ENCODE measurements at places on chromosomes 4 and X.

- DNase-seq: no peak
These were observed 422.6 kb upstream of the DIPK2B start for GRCh38 chrX:45623266-45623665.

GRCh38 chr4:147736458-147736857 is 4.6 kb downstream of the ARHGAP10 start:
- no peak for DNase-seq

DNA sequence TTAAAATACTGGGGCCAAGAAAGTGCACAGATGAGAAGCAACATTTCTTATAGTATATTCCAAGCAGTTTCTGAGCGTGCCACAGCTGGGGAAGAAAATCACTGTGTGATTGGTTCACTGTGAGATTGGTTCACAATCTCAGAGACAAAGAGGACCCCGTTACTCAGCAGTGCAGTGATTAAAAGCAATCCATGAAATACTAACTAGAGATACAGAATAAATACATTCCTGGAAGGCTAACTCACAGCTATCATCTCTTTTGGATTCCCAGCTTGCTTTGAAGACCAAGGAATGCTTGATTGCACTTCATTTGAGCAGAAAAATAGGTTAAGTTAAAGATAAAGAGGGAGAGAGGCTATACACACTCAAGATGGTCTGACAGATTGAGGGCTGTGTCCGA is 132.1 kb upstream of the RAPGEF2 start:
- no peak for DNase-seq

GRCh38 chr4:95949136-95949765 is 109.4 kb downstream of the PDHA2 start:
- DNase-seq: no peak

- DNase-seq: no peak
These were observed 941 bp downstream of the CCKAR start for GRCh38 chr4:26489101-26489985.
